ENCODE measurements at places on chromosomes 5 and 9. TPM values are rescaled to one million over a fixed set of nuclear protein-coding genes. Genes with fewer than 3 reads are reported as not detected.

GRCh38 chr5:77937015-77937908 is 161.1 kb upstream of the TBCA start:
- DNase-seq = no peak

DNA sequence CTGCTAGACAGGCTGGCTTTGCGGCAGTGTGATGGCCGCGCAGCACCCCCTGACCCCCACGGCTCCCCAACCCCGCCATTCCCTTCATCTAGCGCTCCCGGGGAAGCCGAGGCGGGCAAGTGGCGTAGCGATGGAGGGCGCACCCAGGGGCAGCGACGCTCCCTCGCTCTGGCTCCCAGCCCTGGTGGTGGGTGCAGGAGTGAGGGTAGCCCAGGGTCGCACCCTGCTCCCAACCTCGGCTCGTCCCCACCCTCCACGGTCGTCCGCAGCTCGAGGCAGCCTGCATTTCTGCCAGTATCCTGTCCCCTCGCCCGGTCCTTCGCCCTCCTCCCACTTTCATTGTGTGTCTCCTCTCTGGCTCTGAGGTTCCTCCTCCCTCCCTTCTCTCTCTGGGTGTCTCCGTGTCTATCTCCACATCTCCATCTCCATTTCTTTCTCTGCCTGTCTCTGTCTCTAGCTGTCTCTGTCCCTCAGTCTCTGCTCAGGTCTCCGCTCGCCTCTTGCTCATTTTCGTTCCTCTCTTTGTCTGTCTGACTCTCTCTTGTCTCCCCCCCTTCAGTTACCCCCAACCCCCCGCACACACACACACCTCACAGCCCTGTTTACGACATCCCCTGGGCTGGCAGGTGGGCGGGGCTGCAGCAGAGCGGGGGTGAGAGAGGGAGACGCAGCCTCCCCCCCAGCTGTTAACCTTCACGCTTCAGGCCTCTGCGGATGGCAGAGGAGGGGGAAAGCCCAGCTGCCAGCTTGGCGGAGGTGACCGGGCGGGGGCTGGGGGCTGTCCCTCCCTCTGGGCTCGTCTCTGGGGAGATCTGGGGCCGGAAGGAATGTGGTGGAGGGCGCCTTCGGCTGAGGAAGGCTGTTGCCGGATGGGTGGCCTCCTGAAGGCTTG is 48.7 kb upstream of the PSD2 start:
- peak; percentile 46 for DNase-seq

- no peak for DNase-seq
Measured at GRCh38 chr5:42301349-42301748, 121.9 kb upstream of the GHR start.

DNA sequence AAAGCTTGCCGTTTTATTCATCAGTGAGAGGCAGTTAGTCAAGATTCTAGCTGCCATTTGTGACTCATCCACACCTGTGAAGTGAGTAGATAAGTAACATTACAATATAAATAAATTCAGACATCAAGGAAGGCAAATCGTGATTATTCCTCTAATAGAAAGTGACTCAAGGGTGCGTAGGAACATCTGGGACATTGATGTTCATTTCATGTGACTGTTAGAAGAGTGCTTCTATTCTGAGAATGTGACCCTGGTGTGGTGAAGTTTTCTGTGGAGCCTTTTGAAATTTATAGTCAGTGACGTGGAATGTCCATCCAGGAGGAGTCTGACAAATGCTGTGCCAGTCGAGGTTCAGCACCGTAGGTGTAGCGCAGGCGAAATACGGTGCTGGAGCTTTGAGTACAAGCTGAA is 48.4 kb upstream of the FAM240B start:
- no peak for DNase-seq

Gene GPR151
- not detected for total RNA-seq

GRCh38 chr5:83368319-83368718 is 103.2 kb upstream of the VCAN start:
- DNase-seq = peak; percentile 88

- DNase-seq = peak; percentile 40
Measured at GRCh38 chr5:179679014-179679674, 1.7 kb downstream of the CBY3 start.

DNA sequence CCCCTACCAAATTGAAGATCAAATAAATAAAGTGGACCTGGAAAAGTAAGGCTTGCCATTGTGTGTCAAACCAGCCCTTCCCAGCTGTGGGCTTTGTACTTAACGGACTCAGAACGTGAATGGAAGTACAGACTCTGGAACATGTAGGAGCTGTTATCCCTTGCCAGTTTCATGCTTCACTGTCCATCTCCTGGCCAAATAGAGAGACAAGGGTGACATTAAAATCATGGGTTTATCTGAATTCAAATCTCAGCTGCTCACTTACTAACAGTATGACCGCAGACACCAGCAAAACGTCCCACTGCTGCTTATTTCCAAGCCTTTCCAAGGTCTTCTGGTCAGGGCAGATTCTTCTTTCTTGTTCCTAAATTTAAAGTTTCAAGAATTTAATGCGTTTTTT is 52.2 kb downstream of the EXOSC2 start:
- DNase-seq = no peak

DNA sequence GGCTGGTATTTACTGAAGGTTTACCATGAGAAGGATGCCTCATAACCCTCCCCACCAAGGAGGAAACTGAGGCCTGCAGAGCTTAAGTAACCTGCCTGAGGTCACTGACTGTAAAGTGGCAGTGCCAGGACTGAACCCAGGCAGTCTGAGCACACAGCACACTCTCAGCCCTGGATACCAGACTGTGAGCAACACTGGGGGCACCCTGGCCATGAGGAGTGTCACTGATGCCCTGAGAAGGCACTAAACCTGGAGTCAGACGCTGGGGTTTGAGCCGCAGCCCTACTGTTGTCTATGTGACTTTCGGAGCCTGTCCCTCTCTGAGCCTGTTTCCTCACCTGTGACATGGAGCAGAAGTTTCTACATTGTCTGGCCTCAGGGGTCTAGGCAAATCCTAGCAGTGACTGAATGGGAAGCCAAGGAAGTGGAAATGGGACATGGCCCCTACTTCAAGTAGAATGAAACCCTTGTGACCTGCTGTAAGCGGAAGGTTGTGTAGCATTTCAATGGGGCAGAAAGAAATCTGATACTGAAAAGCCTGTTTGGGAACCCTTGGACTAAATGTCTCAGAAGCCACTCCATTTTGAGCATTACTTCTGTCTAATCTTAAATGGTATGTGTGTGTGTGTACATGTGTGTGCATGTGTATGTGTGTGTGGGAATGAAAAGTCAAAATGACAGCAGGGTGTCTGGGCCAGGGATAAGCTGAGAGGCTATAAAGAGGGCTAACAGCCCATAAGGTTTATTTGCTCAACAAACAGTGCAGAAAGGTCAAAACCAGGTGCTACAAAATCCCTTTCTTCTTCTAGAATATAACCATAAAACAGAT is 36.0 kb downstream of the B4GALT1 start:
- no peak for DNase-seq

- DNase-seq = no peak
Measured at GRCh38 chr9:18805386-18805785, 227.6 kb downstream of the SAXO1 start.

Gene SMARCA2
- 29.2 TPM for total RNA-seq

DNA sequence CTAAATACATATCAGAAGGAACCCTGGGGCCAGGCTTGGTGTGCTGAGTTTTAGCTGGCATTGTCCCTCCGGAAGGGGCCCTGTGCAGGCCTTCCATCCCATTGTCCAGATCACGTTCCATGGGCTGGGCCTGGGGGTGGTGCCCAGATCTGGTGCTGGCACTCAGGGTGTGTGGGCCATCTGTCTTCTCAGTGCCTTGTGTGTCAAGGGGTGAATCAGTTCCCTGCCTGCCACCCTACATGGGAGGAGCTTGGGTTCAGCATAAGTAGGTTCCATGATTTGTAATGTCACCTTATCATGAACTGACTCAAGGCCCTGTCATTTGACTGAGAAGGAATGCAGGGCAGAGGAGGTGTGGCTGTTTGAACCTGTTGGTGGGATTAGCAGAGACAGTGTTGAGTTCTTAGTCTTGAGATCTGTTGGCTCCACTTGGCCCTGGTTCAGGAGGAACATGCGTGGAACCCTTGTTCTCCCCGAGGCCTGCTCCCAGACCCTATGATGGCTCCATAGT is 176.8 kb downstream of the MACROH2A1 start:
- no peak for DNase-seq

GRCh38 chr9:99000476-99001395 is 57.0 kb downstream of the COL15A1 start:
- peak; percentile 85 for DNase-seq

DNA sequence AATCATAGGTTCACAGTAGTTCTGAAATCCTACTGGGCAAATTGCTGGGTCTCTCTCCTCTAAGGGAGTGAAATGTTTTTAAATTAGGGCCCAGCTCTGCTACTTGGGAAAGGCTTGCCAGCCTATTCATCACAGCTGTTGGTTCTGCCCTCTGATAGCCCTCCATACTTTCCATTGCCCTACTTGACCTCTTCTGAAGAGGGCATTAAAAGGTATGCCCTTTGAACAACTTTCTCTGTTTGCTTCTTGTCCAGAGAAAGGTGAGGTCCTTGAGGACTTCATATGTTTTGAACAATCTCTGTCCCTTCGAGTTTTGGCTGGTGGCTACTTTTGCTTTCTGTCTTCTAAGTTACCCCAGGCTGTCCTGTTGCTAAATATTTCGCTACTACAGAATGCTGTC is 62.3 kb upstream of the JAK2 start:
- DNase-seq = no peak

GRCh38 chr5:1883120-1883924 is 597 bp upstream of the IRX4 start:
- DNase-seq = no peak

GRCh38 chr9:105639936-105640335 is 22.3 kb upstream of the TAL2 start:
- DNase-seq = no peak

GRCh38 chr5:56950626-56951125 is 1.2 kb downstream of the MIER3 start:
- DNase-seq = peak; percentile 66

Gene TRIM36
- total RNA-seq = 0.18 TPM

Gene ZNF300
- 7.5 TPM for total RNA-seq

DNA sequence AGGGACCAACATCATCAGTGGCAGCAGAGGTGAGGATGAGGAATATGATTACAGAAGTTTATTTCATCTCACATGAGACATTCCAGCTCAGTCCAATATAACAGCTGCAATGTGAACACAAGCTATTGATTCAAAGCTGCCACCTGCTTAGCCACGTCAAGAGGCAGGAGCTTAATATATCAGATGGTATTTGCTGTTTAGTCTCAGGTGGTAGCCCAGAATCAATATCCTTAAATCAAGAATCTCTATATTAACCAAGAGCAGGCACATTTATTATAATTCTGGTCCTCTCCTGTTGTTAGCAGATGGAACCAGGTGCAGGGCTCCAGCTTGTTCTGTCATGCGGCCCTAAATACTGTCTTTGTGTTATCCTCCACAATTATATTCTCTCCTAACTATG is 431.6 kb downstream of the ICE1 start:
- no peak for DNase-seq

GRCh38 chr9:118306801-118307200 is 602.6 kb downstream of the TLR4 start:
- no peak for DNase-seq

Gene RFESD
- 2.7 TPM for total RNA-seq

GRCh38 chr5:178991190-178992145 is 3.7 kb downstream of the GRM6 start:
- no peak for DNase-seq

DNA sequence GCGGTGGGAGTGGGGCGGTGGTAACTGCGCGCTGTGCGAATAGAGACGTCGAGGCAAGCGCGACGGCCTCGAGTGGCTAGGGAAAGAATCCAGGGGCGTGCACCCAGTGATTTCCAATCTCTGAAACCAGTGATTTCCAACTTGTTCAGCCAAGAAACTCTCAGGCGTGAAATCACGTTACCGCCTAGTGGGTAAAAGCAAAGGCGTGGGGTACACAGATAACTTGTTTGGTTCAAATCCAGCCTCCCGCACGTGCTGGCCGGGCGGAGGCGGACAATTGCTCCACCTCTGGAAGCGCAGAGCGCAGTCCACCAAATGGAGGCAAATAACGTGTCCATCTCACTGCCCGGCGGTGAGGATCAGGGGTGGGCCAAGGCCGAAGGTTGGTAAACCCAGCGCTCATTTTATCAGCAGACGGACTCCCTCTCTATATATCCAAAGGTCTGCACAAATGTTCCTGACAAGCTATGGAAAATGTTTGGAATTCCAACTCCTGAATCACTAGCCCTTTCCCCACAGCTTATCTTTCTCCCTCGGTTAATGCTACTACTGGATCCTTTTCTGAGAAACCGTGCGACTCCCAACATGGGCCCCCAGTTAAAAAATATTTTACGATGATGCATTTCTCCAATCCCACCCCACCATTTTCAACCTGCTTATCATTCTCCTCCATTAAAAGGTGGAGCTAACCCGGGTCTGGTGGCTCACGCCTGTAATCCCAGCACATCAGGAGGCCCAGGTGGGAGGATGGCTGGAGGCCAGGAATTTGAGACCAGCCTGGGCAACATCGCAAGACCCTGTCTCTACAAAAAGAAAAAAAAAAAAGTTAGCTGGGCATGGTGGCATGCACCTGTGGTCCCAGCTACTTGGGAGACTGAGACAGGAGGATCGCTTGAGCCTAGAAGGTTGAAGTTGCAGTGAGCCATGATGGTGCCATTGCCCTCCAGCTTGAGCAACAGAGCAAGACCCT is 950 bp upstream of the FNBP1 start:
- DNase-seq = peak; percentile 46

- DNase-seq = no peak
Measured at GRCh38 chr5:62299101-62299500, 6.9 kb upstream of the KIF2A start.

Gene WHRN
- total RNA-seq = 0.28 TPM

- DNase-seq = no peak
Measured at GRCh38 chr5:179310439-179311090, 34.7 kb downstream of the ADAMTS2 start.

GRCh38 chr5:69415584-69415958 is 655 bp downstream of the MARVELD2 start:
- no peak for DNase-seq

DNA sequence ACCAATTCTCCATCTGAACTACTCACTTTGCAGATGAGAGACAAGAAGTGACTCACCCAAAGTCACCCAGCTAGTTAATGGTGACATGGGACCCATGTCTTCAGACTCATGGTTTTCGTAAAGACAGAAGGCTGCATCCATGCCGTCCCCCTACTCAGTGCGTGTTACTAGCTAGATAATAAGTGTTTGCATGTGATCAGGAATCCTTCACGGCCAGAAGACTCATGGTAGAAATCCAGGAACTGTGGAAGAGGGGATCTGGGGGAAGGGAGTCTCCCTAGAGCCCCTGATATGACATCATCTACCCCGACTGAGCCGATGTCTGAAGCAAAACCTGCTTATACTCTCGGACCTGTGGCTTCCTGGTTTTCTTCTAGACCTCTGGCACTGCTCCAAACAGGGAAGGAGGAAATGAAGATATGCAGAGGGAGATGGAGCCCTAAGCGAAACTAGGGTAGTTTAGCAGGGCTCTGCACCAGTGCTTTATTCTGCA is 3.3 kb downstream of the RNF183 start:
- DNase-seq = no peak

Measured in IMR-90 (cell line).